GM23248 (cell line): ENCODE measurements at places on chromosomes 12 and 14.

GRCh38 chr12:131063960-131064359 is 110.3 kb downstream of the ADGRD1 start:
- no peak for DNase-seq

- DNase-seq: peak; percentile 37
Measured at GRCh38 chr14:34201909-34202637, 251.2 kb upstream of the EGLN3 start.

DNA sequence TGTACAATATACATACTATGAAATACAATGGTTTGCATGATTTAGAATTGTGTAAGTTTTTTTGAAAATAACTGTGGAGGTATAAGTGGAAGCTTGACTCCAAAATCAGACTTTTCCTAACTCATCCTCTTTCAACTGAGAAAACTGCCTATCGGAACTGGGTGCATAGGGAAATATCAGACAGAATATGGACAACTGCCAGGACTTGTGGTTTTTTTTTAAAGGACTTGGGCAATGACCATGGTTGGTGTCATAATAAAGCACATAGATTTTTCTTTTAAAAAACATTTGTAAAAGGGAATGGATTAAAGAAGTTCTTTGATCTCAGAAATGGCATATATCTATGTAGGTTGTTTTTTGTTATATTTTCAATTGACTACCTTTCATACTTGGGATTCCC is 53.3 kb upstream of the LRRK2 start:
- DNase-seq: no peak

GRCh38 chr12:1606021-1606622 is 11.7 kb upstream of the FBXL14 start:
- peak; percentile 93 for DNase-seq

DNA sequence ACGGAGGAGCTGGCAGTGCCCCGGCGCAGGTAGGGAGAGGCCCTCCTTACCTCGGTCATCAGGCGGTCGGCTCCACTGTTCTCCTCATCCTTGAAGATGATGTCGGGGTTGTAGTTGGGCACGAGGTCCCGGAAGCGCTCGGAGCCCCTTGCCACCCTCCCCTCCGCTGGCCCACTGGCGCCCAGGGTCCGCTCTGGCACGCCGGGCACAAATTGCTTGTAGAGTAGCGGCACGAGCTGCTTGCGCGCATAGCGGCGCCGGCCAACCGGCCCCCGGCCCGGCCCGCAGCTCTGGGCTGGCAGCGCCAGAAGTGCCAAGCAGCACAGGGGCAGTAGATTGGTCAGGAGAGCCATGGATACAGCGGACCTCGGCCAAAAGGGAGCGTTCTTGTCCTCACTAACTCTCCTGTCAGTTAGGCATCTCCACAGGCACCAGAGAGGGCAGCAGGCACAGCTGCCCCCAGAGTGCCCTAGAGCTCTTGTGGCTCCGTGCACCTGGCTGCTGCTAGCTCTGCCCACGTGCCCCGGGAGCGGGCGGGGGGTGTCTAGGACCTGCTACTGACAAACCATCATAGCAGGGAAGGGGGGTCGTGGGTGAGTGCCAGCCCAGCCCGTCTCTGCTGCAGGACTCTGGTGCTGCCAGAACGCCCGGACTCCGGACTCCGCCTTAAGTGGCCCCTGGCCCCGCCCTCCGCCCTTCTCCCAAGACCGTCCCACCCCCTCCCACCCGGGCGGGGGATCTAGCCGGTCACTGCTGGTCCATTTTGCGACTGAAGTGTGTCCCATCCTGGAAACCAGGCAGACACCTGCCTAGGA is at the start of gene DHH:
TSS of gene DHH (minus strand) at position 642 of the 815 bp plus-strand sequence. CDS start at position 353, 289 bp downstream.
- DNase-seq: peak; percentile 34

GRCh38 chr12:25830456-25830855 is 128.0 kb upstream of the RASSF8 start:
- peak; percentile 95 for DNase-seq

GRCh38 chr12:89040146-89040964 is 311.9 kb downstream of the DUSP6 start:
- DNase-seq: peak; percentile 27

DNA sequence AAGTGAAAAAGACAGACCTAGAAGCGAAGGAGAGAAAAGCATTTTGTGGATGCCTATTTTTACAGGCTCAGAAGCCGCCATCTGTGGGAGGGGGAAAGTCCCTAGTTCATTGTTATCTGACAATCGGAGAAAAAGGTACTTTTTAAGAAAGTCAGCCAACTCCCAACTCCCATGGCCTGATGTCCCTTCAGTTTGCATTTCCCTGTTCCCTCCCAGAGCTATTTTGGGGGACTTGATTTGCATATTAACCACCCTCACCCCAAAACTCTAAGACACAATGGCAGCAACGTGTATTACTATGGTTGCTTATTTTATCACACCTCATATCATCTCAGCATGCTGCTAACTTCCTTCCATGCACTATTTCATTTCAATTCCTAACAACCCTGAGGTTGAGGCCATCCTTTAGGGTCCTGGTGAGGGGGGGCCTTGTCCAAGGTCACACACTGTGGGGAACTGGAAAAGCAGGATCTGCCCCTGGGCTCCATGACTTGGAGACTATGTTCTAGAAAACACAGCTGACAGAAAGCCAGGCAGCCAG is 18.7 kb downstream of the HVCN1 start:
- no peak for DNase-seq

DNA sequence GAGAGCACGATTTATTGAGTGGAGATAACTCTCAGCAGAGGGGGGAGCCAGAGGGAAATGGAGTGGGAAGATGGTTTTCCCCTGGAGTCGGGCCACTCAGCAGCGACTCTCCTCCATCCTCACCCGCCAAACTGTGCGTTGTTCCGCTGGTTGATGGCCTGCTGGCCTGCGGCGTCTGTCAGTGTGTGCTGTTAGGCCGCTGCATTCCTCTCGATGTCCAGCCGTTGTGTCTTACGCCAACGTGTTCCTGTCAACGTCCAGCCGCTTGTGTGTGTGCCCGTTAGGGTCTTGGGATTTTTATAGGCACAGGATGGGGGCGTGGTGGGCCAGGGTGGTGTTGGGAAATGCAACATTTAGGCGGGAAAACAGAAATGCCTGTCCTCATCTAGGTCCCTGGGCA is 69.2 kb downstream of the PTPRQ start:
- DNase-seq: no peak

- DNase-seq: no peak
Measured at GRCh38 chr12:16531621-16532020, 74.3 kb downstream of the LMO3 start.

- no peak for DNase-seq
Measured at GRCh38 chr12:124586756-124587155, 19.3 kb upstream of the NCOR2 start.

DNA sequence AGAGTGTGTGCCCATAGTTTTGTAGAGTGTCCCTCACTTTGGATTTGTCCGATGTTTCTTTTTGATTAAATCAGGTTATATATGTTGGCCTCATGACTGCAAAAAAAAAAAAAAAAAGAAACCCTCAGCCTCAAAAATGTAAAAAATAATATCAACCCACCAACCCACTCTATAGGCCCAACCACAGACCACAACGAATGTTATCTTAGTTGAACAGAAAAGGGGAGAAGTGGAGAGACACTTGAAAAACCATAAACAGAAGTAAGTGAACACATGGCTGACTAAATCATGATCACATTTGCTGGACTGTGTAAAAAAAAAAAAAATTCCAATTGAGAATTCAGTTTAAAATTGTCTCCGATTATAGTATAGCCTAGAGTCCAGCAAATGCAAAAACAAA is 45.5 kb upstream of the ST8SIA1 start:
- DNase-seq: no peak

- peak; percentile 11 for DNase-seq
Measured at GRCh38 chr12:14936224-14936861, 2.0 kb downstream of the ERP27 start.

DNA sequence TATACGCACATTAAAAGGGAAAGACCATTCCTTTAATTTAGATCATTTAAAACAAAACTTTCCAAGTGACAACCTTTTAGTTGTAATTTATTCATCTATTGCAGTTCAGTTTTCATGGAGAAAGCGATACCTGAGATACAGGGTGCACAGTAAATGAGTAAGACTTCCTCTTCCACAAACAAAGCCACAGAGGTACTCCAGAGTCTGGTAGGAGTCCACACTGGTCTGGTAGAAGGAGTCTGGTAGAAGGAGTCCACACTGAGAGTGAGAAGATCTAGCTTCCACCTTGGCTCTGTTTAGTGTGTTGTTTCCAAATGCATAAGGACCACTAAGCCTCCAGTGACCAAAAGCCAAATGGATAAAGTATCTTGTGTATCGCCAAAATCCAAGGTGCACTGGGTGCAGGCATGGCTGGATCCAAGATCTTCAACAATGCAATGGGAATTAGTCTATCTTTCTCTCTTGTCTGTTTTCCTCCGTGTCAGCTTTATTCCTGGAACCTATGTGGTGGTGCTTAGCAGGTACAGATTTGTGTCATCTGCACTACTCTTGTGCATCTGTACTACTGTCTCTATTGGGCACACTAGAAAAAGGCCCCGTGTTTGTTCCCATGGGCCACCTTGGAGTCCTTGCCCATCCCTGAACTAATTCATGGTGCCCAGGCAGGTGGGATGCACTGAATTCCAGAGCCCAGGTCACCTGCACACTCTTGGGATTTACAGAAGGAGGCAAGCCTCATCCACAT is 331.1 kb downstream of the BCL11B start:
- DNase-seq: no peak

- DNase-seq: no peak
Measured at GRCh38 chr12:104520242-104520900, 63.6 kb downstream of the CHST11 start.

- no peak for DNase-seq
Measured at GRCh38 chr14:72822946-72823611, 70.8 kb downstream of the DPF3 start.

DNA sequence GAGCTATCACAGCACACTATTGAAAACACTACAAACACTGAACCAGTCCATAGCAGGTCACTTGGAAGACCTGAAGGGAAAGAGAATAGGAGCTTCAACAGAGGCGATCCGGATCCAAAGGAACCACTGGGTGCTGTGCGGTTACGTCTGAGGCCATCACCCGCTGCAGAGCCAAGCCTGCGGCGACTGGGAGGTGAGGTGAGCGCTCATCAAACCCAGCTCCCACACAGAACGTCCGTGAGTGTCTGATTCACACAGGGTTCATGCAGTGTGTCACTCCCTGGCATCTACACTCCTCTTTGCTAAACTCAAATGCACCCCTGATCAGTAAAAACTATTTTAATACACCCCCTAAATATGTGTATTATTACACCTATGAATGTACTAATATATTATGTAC is 64.1 kb downstream of the TMEM132D start:
- DNase-seq: no peak

- no peak for DNase-seq
Measured at GRCh38 chr14:67679006-67679405, 4.6 kb upstream of the VTI1B start.

DNA sequence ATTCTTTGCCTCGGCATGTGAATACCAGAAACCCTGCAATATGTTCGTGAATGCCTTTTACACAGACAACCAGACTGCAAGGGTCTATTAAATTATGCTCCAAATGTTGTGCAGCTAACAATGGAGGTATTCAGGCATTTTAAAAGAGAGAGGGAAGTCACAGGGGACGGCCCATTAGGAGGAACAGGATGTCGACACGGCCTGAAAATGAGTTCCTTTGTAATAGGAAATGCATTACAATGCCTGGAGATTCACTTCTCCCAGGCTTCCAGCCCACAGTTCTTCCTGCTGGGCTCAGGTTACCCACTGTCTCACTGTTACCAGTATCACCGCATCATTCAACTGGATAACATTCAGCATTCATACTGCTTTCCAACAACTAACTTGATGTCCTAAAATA is 2.5 kb downstream of the DUSP6 start:
- DNase-seq: peak; percentile 74

DNA sequence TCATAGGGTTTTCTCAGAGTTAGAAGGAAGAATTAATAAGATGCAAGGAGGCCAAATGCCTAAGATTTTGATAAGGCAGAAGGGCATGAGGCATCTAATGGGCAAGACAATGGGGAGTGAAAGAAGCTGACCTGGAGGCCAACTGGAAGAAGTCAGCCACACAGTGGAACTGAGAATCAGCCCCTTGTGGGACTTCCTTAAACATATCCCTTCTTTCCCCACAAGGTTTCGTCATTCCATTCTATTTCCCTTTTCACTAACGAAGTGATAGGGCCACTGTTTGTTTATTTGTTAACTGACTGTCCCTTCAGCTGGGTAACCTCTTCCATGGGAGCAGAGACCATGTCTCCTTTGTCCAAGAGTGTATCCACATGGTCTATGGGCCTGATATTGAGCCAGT is 86.2 kb downstream of the HELB start:
- DNase-seq: no peak
